AG09309 (cell line): ENCODE measurements at places on chromosomes 16 and 17.

GRCh38 chr17:79047291-79047920 is 23.4 kb downstream of the C1QTNF1 start:
- no peak for DNase-seq

GRCh38 chr17:17913695-17914332 is 58.4 kb downstream of the TOM1L2 start:
- peak; percentile 79 for DNase-seq

- no peak for DNase-seq
Observed at GRCh38 chr17:28306954-28307401, 12.0 kb upstream of the TMEM97 start.

GRCh38 chr17:80887639-80888175 is 103.9 kb upstream of the CHMP6 start:
- DNase-seq = no peak

DNA sequence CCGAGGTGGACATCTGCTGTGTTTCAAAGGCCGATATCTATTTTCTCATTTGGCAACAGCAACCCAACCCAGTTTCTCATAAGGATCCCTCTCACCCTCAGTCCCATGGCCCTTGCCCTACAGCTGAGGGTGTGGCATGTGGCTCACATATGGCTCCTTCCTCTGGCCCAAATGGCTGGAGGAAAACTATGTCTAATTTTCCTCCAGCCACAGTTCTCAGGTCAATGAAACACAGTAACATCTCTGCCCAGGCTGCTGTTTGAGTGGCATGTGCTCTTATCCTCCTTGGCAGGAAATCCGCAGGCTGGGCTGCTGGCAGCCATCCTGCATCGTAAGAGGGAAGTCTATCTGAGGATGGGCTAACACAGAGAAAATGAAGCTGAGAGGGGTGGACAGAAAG is 24.1 kb downstream of the SERPINF1 start:
- DNase-seq = no peak

GRCh38 chr16:85270374-85270773 is 158.1 kb upstream of the CIBAR2 start:
- DNase-seq = peak; percentile 20

- DNase-seq = no peak
Observed at GRCh38 chr17:14301279-14302090, 604 bp downstream of the HS3ST3B1 start.

DNA sequence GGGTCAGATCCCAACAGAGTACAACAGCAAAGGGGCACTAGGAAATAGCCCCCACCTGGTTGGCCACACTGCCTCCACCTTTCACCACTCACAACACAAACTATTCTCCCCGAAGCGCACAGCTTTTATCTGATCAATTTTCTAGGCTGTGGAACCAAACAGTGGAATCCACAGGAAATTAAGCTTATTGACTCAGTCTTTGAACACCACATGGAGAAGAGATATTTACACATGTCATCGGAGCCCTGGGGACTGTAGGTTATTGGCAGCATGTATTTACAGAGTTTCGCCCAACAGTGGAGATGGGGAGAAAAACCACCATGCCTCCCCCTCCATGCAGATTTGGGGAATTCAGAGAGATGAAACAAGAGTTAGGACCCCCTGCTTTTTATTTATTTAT is 154.8 kb downstream of the XYLT1 start:
- DNase-seq = no peak

DNA sequence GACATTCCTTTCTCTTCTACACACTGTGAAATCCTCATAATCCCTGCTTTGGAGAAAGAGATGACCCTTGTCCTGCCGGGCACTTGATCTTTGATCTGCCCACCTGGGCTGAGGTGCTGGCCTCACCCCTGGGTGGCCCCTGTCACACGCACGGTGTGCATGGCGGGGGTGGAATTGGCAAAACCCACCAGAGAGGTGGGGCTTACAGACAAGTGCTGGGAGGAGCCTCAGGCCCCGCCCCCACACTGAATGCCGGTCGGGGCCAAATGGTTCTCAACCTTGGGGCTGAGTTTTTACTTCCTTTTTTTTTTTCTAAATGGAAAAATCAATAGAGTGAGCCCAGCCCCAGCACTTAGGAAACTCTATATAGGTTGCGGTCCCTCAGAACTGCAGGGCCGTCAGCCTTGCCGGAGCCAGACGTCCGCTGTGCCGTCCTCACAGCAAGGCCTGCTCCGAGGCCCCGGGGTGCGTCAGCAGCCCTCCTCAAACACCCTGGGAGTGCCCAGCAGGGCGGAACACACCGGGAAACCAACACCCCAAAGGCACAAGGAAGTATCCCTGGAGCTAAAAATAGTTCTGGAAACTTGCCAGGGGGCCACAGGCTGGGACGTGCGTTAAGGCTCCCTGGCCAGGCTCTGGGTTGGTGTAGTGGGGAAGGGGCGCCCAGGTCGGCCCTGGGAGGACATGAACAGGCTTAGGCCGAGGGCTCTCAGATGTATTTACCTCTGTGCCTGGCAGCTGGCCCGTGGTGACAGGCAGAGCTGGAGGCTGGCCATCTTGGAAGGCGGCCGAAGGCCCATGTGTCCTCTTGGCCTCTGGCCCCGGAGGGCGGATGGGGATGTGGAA is 11.0 kb downstream of the GPRC5C start:
- DNase-seq = no peak

GRCh38 chr16:23324727-23325126 is 22.6 kb downstream of the SCNN1B start:
- no peak for DNase-seq

- no peak for DNase-seq
Observed at GRCh38 chr17:74758848-74759168, 10.4 kb downstream of the NHERF1 start.

DNA sequence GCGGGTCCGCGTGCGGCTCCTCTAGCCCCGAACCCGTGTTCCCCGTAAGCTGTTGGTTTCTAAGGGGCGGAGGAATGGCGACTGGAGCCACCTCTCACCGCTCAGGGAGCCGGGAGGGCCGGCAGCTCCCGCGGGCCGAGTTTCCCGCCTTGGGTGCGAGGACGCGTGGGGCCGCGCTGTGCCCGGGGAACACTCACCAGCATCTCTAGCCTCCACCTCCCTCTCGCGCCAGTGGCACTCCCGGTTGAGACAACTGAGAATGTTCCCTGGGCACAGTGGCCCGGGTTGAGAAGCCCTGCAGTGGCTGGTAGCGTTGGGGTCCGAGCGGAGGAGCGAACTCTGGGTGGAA is 560 bp downstream of the TELO2 start:
- DNase-seq = no peak

DNA sequence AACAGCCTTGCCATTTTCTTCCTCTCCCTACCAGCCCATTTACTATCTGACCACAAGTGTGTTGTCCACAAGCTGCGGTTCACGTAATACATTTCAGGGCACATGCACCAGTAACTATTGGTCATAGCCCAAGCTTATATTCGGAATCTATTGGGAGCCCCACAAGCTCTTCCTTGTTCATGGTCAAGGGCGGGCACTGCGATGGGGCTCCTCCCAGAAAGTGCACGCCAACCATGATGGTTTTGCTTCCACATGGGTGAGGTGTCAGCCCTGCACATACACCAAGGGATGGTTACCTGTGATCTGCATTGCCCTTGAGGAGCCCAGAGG is 12.1 kb downstream of the THRA start:
- DNase-seq = no peak

GRCh38 chr16:50740736-50741135 is 1.1 kb upstream of the CYLD start:
- no peak for DNase-seq

DNA sequence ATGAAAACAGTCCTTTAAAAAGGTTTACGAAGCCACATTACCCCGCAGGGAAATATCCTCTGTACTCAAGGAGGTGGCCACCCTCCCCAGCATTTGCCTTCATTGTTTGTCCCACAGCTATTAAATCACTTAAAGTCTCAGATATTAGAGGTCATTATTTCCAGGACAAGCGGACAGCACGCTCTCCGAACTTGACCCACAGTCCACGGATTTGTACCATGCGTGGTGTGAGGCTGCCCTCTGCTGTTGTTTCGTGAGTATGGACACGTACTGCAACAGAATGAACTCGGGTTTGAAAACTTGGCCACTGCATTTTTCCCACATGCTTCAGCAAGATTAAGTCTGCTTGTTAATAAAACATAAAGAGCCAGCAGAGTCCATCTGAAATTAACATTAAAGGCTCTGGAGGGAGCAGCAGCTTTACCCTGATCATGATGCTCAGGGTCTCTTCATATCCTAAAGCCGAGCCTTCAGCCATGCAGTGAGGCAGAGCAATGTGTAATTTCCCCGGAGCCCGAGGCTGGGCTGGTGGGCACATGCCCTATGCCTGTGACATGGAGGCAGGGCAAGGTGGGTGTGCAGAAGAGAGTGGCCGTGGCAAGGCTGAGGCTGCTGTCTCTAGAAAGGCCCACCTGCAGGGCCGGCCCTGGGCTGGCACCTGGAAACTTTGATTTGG is 19.7 kb downstream of the MEAK7 start:
- no peak for DNase-seq

DNA sequence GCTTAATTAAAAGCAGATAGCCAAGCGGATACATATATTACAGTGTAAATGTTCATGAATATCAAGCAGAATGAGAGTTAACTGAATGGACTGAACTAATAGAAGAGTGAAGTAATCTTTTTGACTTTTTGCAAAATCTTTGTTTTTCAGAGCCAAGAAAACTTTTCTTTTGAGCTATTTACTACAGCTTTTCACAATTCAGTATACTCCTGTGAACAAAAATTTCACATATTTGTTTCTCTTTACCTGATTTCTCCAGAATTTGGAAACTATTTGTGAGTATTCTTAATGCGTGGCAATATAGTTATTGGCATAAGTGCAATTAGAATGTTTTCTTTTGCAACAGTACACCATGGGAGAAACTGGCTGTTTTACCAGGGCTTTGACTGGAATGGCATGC is 9.1 kb upstream of the DUXB start:
- no peak for DNase-seq

DNA sequence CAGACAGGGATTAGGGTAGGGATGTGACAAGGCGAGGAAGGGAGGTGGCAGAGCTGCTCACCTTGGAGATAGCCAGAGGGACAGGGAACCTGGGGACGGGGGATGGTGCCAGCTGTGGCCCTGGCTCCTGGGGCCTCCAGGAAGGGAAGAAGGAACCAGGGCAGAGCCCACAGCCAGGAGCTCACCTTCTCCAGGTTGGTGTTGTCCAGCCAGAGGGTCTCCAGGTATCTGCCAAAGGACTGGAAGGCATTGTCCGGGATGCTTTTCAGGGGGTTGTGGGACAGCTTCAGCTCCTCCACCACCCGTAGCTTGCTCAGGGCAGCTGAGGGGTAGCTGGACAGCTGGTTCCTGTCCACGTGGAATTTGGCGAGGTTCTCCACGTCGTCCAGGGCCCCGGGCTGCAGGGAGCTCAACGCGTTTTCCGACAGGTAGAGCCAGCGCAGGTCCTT is 801 bp downstream of the CHAD start:
- DNase-seq = no peak

DNA sequence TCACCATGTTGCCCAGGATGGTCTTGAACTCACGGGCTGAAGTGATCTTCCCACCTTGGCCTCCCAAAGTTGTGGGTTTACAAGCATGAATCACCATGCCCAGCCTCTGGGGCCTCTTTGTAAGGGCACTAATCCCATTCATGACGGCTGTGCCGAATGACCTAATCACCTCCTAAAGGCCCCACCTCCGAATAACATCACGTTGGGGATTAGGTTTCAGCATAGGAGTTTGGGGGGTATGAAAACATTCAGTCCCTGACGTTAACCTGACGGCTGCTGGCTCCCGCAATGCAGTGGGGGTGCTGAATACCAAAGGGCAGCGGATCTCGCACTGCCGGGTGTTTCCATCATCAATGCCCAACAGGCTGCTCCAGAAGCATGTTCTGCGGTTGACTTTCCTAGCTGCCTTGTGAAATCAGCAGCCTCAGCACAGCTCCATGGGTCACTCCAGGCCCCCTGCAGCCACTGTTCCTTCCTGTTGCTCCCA is 120.8 kb upstream of the SEC14L1 start:
- no peak for DNase-seq

DNA sequence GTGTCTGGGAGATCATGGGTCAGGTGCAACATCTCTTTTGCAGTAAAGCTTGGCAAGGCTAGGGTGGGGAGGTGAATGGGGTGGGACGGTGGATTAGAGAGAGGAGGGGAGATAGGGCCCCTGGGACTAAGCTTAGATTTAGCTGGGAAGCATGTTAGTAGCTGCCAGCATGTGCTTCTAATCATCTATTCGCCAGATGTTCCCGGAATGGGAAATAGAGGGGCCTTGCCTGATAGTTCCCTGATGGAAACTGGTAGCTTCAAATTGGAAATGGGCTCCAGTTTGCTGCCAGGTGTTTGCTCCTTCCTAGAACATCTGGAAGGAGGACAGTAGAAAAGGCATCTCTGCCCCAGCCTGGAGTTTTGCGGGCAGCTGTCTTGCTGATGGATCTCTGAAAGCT is 176.1 kb downstream of the CCDC182 start:
- DNase-seq = no peak

GRCh38 chr17:78535273-78536197 is 41.7 kb downstream of the DNAH17 start:
- no peak for DNase-seq

- no peak for DNase-seq
Observed at GRCh38 chr16:52727441-52727840, 180.5 kb upstream of the TOX3 start.

DNA sequence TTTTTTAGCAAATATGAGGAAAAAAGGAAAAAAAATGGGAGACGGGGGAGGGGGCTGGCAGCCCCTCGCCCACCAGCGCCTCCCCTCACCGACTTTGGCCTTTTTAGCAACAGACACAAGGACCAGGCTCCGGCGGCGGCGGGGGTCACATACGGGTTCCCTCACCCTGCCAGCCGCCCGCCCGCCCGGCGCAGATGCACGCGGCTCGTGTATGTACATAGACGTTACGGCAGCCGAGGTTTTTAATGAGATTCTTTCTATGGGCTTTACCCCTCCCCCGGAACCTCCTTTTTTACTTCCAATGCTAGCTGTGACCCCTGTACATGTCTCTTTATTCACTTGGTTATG is 1.2 kb upstream of the TMEM88 start:
- DNase-seq = no peak

GRCh38 chr16:16021020-16021419 is 71.6 kb downstream of the ABCC1 start:
- no peak for DNase-seq

DNA sequence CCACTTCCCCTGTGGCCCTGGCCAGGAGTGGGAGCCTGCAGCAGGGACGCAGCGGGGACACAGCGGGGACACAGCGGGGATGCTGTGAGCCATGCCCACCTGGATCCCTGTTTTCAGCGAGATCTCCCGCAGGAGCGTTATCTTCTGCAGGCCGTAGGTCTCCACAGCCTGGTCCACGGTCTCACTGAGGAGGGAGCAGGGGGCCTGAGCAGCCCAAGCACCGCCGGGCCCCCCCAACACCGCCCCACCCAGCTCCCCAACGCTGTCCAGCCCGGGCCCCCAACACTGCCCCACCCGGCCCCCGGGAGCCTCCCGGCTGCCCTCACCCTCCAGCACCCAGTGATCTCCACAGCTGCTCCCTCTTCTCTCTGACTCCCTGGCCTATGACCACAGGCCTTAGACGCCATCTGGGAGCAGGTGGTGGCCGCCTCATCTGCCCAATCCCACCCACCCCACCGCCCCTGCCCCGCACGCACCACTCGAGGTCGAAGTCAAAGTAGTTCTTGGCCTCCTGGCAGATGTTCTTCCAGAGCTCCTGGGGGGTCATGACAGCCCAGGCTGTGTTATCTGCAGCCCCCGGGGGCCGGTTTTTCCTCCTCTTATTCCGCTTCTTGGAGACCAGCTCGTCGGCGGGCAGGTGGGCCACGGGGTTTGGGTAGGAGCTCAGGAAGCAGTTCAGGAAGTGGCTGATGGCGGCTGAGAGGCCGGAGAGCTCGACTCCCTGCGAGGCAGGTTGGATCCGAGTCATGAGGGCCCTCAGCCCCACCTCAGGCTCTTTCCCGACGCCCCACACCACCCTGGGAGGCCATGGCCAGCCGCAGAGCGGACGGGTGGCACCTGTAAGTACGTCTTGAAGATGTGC is 17.0 kb downstream of the CLUH start:
- DNase-seq = no peak
